ENCODE measurements at places on chromosomes 4 and X. TPM values are rescaled to one million over a fixed set of nuclear protein-coding genes. Genes with fewer than 3 reads are reported as not detected.

Gene ERVMER34-1
- polyA plus RNA-seq, result not detected

Gene RWDD4
- 4.0 TPM for polyA plus RNA-seq

Gene FAM47E
- polyA plus RNA-seq, result 0.15 TPM

DNA sequence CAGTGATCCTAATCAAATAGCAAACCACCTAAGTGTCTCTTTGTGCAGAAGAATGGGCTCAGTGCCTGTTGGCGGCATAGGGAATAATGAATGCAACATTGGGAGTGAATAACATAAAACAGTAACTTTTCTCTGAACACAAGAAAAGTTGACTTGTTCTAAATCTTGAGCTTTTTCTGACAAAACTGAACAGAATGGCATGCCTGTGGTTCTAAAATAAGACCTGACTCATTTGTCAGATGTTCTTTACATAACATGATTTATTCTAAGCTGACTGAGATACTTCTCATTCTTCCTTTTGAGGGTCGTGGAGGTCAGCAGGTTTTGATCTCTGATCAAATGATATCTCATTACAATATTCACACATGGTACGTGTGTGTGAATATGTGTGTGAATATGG, 165.4 kb upstream of the WDR1 start:
- no peak overlapping the region for H3K4me3 ChIP-seq
- no peaks in the 10 kb centered on the region for H3K4me1 ChIP-seq
- H3K27me3 ChIP-seq, result peaks cover 4% of the 10 kb centered on the region
- DNase-seq, result no peak
- H3K27ac ChIP-seq, result no peak overlapping the region

DNA sequence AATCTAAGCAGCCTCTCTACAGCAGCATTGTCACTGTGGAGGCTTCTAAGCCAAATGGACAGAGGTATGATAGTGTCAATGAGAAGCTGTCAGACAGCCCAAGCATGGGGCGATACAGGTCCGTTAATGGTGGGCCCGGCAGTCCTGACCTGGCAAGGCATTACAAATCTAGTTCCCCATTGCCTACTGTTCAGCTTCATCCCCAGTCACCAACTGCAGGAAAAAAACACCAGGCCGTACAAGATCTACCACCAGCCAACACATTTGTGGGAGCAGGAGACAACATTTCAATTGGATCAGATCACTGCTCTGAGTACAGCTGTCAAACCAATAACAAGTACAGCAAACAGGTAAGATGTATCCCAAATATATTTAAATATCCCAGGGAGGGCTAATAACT, 4.1 kb downstream of the PCDH7 start:
- H3K36me3 ChIP-seq, result no peaks in the 10 kb centered on the region
- no peaks in the 10 kb centered on the region for H3K27me3 ChIP-seq
- no peak overlapping the region for H3K4me3 ChIP-seq
- H3K27ac ChIP-seq, result no peak overlapping the region

- DNase-seq, result no peak
- peaks cover 24% of the 10 kb centered on the region for H3K4me1 ChIP-seq
- no peak overlapping the region for H3K27ac ChIP-seq
- no peak overlapping the region for H3K4me3 ChIP-seq
- H3K27me3 ChIP-seq, result no peaks in the 10 kb centered on the region
Measured at GRCh38 chr4:37760840-37761239, 65.6 kb upstream of the PGM2 start.

DNA sequence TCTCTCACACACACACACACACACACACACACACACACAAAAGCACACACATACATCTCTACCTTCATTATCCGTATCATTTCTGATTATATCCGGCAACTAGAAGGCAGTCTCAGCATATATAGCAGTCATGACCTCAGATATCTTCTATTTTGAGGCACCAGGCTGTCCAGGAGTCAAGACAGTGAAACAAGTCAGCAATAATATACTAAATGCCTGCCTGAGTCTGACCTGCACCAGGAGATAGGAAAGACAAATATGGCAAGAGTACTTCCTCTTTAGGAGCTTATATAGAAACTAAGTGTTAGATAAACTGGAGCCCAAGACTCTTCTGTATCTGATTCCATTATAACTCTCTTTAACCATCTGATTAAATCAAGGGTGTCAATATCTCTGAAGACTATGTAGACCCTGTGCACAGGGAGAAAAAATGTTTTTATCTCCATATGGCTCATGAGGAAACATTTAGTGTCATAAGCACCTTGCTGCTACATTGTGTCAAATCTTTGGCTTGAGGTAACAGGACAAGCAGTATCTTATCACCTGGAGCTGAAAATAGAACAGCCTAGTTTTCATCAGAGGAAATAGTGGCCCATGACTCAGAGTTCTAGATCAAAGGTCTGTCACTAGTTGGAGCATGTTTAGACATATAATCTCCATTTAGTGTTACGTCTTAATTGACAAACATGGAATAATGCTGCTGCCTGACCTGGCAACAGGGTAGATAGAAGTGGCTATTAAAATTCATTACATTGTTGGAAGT, 27.0 kb upstream of the FAM47B start:
- no peak for DNase-seq
- no peak overlapping the region for H3K4me3 ChIP-seq
- H3K36me3 ChIP-seq, result no peaks in the 10 kb centered on the region
- H3K27ac ChIP-seq, result no peak overlapping the region
- H3K4me1 ChIP-seq, result no peaks in the 10 kb centered on the region
- H3K27me3 ChIP-seq, result no peaks in the 10 kb centered on the region

DNA sequence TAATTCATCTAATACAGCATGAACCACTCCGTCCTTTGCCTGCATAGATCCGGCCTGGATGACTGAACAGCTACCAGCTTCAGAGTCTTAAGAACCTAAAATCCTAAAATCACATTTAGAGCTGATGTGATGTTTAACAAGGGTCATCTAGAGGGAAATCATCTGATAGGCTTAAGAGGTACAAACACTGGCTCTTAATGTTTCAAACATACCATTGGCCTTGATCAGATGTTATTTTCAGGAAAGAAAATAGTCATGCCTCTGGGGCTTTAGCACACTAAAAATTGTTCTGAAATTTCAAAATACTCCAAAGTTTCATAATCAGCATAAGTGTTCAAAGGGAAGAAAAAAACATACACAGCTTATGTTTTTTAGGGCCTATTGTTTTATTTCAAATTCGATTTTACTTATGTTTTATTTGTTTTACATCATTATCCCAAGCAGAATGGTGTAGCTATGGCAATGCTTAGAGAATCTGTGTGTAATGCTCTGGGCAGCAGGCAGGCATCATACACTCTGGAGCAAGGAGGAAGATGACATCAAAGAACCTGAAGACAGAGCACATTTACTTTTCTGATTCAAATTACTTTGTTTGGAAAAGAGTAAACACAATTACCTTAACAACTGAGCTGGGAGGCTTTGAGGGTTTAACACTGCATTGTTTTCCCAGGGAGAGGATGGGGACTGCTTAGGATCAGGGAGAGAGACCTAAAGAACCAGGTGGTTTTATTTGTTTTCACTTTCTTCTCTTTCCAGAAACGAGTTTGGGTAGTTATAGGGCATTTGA, 25.3 kb upstream of the LEF1 start:
- no peak overlapping the region for H3K4me3 ChIP-seq
- H3K36me3 ChIP-seq, result no peaks in the 10 kb centered on the region
- no peaks in the 10 kb centered on the region for H3K4me1 ChIP-seq
- no peak overlapping the region for H3K27ac ChIP-seq
- no peaks in the 10 kb centered on the region for H3K27me3 ChIP-seq
- no peak for DNase-seq

GRCh38 chr4:176676901-176677300, 115.8 kb downstream of the VEGFC start:
- H3K4me3 ChIP-seq, result no peak overlapping the region
- DNase-seq, result no peak
- H3K27ac ChIP-seq, result no peak overlapping the region
- no peaks in the 10 kb centered on the region for H3K27me3 ChIP-seq
- H3K36me3 ChIP-seq, result no peaks in the 10 kb centered on the region

DNA sequence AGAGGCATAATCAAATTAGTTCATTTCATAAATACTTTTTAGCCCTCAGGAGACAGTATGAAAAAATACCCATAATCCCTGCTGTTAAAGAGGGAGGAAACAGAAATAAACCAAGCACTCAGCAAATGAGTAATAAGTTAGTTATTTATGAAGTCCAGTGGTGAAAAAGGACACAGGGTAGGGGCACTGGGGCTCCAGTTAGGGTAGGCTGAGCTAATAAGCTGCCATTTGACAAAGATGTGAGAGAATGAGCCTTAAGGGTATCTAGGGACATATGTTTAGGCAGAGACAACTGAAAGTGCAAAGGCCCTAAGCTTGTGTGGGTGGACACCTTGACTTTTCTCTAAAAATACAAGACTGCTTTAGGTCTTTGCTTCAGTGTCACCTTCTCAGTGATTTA, 94.4 kb downstream of the IL15 start:
- H3K27ac ChIP-seq, result no peak overlapping the region
- DNase-seq, result no peak
- peaks cover 5% of the 10 kb centered on the region for H3K36me3 ChIP-seq

DNA sequence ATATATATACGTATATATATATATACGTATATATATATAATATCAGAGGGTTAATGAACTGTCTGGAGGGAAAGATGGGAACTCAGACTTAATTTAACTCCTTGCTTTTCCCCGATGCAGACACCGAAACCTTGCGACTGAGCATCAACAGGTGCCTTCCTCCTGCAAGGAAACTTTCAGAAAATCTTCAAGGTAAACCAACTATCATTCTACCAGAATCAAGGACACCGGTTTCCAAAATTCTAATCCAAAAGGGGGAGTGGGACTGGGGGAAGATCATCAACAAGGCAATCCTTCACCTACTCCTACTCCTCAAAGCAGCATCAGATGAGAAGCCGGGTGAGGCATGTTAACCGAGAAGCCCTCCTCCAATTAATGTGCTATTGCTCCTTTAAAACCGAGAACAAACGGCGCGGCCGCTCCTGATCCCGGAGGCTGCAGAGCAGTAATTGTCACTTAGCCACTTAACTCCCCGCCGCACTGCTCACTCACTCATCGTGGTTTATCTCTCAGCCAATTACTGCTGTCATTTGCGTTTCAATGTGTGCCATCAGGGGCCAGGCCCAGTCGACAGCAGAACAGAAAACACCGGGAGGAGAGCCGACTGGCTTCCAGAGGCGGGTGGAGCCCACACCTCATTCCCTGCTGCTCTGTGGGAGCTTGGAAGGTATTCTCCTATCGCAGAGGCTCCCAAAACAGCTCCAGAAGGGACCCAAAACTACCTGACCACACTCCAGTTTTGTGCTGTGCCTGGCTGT, 61.7 kb downstream of the MAML3 start:
- H3K4me3 ChIP-seq, result no peak overlapping the region
- no peaks in the 10 kb centered on the region for H3K27me3 ChIP-seq
- H3K36me3 ChIP-seq, result no peaks in the 10 kb centered on the region
- no peak for DNase-seq

DNA sequence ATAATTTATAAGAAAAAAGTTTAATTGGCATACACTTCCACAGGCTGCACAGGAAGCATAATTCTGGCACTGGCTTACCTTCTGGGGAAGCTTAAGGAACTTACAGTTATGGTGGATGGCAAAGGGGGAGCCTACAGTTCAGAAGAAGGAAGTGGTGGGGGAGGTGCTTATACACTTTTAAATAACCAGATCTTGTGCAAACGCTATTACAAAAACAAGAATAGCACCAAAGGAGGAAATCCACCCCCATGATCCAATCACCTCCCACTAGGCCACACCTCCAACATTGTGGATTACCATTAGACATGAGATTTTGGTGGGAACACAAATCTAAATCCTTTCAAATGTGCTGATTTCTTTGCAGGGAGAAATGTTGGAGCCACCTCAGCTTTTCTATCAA, 287.7 kb downstream of the CPXCR1 start:
- H3K4me3 ChIP-seq, result no peak overlapping the region
- H3K27ac ChIP-seq, result no peak overlapping the region
- DNase-seq, result no peak

DNA sequence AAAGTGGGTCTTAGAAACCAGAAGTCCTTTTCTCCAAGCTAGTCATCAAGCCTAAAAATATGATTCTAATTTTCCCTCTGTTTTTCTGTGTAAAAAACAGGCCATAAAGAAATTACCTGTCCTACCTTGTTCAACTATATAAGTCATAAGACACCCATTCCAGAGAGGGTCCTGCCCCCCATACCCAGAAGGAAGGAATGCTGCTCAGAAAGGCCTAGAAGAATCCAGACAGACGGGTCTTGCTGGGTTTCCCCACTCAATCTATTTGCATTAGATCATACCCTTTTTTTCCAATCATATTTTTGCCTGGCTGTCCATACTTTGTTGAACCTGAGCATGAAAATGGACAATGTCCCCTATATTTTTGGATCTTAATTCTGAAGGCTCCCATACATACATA, 16.3 kb upstream of the XAGE2 start:
- H3K36me3 ChIP-seq, result no peaks in the 10 kb centered on the region
- H3K27me3 ChIP-seq, result no peaks in the 10 kb centered on the region
- DNase-seq, result no peak
- H3K4me1 ChIP-seq, result no peaks in the 10 kb centered on the region
- no peak overlapping the region for H3K27ac ChIP-seq

- H3K27me3 ChIP-seq, result no peaks in the 10 kb centered on the region
- no peak overlapping the region for H3K27ac ChIP-seq
- H3K36me3 ChIP-seq, result no peaks in the 10 kb centered on the region
- no peak for DNase-seq
- H3K4me1 ChIP-seq, result no peaks in the 10 kb centered on the region
- no peak overlapping the region for H3K4me3 ChIP-seq
Measured at GRCh38 chrX:136261321-136261720, 10.1 kb upstream of the MAP7D3 start.

DNA sequence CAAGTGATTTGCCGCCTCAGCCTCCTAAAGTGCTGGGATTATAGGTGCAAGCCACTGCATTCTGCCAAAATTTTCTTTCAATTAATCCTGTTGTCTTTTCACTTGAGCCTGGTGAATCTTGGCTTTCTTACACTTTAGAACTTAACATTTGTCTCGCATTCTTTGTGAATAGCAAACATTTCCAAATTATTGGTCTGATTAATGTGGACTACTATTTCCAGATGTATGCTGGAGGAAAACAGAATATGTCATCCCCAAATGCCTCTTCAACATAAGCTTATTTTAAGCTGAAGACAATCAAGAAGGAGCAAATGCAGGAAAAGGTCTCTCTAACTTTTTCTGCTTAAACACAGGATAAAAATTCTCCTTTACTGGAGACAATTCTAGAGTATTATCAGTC, 233.4 kb downstream of the PPP4R3C start:
- H3K4me1 ChIP-seq, result no peaks in the 10 kb centered on the region
- no peak overlapping the region for H3K4me3 ChIP-seq
- H3K36me3 ChIP-seq, result no peaks in the 10 kb centered on the region
- H3K27me3 ChIP-seq, result no peaks in the 10 kb centered on the region
- no peak for DNase-seq

GRCh38 chrX:74853255-74853654, 72.0 kb downstream of the NEXMIF start:
- no peaks in the 10 kb centered on the region for H3K4me1 ChIP-seq
- no peak for DNase-seq
- H3K27me3 ChIP-seq, result no peaks in the 10 kb centered on the region
- H3K36me3 ChIP-seq, result no peaks in the 10 kb centered on the region
- no peak overlapping the region for H3K27ac ChIP-seq

GRCh38 chr4:7770224-7771050, 169.2 kb downstream of the AFAP1 start:
- DNase-seq, result no peak
- H3K27ac ChIP-seq, result no peak overlapping the region
- no peaks in the 10 kb centered on the region for H3K27me3 ChIP-seq
- no peaks in the 10 kb centered on the region for H3K4me1 ChIP-seq
